Fibroblast of gingiva (primary cell): ENCODE measurements at places on chromosomes 16 and 17.

DNA sequence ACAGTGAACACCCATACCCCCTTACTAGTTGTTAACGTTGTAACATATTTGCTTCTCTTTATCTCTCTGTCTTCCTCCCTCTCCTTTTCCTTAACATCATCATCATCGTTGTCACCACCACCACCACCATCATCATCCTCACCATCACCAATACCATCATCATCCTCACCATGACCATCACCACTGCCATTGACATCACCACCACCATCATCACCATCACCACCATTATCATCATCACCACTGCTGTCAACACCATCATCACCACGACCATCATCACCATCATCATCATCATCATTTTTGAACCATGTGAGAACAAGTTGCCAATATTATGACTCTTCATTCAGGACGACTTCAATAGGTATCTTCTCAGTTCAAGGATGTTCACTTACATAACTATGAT lies 35.5 kb downstream of the SHISA6 start:
- DNase-seq, result no peak

DNA sequence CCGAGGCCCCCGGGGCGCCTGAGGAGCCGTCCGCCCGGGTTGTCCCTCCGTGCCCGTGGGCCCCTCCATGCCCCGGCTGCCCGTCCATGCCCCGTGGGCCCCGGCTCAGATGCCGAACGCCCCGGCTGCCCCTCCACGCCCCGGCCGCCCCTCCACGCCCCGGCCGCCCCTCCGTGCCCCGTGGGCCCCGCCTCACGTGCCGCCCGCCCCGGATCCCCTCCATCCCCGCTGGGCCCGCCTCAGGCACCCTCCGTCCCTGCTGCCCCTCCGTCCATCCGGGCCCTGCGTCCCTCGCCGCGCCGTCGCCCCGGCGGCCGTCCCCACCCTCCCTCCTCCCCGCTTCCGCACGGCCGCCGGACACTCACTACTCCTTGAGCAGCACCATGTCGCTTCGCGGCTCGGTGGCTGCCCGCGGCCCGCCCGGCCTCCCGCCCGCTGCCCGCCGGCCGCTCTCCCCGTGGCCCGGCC lies 382 bp downstream of the PITPNA start:
- peak; percentile 24 for DNase-seq

DNA sequence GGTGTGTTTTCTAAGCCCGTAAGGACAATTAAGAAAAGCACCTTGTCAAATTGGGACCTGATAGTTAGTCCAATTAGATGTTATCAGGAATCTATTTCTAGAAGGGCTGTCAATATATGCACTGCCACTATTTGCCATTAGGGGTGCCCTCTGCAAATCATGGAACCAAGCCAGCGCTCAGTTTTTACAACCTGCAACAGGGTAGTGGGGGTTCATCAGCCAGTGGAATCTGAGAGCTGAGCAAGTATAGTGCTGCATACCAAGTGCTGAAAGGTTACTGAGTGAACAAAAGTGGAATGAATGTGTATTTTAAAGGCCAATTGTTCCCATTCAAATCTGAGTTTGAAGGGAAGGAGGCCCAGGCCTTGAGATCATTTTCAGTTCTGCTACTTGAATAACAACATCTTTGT lies 10.4 kb downstream of the PRR11 start:
- DNase-seq, result peak; percentile 47

GRCh38 chr17:69557339-69557738 lies 142.8 kb downstream of the MAP2K6 start:
- no peak for DNase-seq

DNA sequence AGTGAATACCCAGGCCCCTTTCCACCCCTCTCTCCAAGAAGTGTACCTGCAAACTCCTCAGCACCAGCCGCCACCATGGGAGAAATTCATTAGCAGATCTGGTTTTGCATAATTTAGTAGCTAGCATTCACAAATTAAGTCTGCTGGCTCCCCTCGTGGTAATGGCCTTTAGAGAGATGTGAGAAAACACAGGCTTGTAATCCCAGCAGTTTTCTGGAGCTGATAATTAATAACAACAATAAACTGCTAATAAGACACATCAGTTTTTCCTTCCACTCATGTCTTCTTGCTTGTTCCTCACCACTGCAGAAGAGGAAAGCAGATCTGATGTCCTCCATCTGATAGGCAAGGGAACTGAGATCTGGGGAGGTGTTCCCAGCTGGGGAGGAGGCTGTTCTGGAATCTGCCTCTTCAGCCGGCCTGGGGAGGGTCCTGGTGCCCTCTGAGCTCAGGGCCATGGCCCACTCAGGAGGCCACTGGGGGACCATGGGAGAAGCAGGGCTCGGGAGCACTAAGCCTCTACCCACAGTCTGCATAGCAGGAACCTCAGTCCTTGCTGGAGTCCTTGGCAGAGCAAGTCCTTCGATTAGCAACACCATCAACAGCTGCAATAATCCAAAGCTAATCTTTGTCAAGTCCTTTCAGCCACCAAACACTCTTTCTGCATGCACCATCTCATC lies 74.2 kb upstream of the DNAJA2 start:
- no peak for DNase-seq

GRCh38 chr16:63481060-63481459 lies 1444.8 kb upstream of the CDH8 start:
- DNase-seq, result no peak

- no peak for DNase-seq
Measured at GRCh38 chr16:3166505-3166886, 21.5 kb upstream of the OR1F1 start.

DNA sequence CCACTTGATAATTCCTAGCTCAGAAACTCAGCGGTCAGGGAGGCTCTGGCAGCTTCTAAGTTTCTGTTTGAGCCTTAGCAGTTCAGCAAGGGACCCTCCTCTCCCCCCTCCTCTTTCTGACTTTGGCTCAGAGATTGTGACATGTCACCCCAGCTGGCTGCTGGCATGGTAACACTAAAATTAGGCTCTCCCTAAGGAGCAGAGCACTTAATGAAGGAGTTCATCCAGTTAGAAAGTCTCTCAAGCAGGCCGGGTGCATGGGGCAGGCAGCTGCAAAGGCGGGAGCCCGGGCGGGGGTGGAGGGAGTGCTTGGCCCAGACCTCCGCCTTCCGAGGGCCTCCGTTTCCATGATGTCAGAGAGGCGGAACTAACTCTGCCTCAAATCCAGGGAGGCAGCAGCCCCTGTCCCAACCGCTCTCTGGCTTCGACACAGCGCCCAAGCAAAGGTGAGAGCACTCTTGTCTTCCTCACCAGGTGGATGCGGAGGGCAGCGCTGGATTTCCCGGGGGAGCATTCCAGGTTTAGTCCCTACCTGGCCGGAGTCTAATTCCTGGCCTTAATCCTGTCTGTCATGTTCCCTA lies 128.0 kb upstream of the PLCG2 start:
- DNase-seq, result no peak

DNA sequence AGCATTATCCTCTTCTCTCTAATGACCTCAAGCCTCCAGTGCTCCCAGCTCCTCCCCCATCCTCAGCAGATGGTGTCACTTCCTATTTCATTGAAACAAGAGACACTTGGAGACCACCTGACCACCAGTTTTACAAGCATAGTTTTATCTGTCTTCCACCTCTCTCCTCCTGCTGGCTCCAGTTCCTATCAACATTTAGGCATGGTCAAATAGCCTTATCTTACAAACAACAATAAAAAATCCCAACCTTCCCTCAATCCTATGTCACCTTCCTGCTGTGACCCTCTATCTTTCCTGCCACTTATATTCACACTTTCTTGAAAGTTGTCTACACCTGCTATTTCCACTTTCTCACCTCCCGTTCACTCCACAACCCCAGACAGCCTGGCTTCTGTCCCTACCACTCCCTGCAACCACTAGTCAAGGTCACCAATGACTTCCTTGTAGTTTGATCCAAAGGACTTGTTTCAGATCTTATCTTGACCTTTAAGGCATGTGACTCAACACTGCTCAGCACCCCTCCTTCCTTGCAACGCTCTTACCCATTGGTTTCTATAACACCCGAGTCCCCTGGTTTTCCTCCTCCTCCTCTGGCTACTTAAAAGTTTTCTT lies 4.3 kb upstream of the NTN1 start:
- DNase-seq, result no peak

- DNase-seq, result no peak
Measured at GRCh38 chr16:89537549-89537925, 22.9 kb upstream of the RPL13 start.

- no peak for DNase-seq
Measured at GRCh38 chr16:49437344-49437743, 63.7 kb downstream of the C16orf78 start.

DNA sequence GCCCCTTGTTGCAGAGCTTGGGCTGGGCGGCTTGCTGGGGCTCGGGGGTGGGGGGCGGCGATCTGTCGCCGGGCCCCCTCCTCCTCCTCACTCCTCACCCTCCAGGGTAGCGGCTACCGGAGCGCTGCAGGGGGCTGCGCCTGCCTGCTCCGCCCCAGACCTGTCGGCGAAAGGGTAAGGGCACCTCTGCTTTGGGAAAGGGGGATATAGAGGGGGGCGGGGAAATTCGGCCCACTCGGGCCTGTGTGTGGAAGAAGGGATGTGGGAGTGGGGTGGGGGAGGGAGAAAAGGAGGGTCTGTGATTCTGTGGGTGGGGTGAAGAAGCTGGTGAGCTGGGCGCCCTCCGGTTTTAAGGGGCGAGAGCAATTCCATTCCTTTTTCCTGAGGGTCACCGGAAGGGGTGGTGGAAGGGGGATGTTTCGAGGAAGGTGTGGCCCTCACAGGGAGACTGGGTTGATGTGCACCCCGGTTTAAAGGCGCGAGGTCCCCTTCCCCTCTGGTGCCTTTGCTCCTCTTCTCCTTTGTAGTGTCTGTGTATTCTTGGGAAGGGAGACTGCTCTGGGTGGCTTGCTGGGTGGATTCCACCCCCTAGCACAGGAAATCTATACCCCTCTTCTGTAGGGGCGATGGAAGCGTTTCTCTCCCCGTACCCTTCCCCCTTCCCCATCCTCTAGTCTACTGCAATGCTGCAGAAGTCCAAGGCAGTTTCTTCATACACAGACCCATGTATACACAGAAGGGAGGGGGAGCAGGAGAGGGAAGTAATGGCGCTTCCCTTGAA lies 878 bp downstream of the TAOK1 start:
- peak; percentile 29 for DNase-seq

DNA sequence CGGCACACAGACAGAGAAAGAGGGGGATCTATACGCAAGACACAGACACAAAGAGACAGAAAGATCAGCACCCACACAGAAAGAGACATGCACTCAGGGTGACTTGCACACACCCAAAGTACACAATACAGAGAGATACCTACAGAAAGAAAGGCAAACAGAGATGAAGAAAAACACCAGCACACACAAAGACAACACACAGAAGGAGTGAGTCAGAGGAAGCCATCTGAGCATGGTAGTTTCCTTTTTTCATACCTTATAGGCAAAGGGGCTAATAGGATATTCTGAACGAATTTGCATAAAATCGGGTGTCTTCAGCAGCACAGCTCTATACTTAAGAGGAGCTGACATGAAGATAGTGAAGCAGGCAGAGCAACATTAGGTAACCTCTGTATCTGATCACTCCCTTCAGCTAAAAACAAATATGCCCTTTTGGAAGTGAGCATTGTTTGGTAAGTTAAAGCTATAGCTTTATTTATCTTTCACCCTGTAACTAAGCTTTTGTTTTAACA lies 198.6 kb downstream of the AATF start:
- DNase-seq, result no peak

GRCh38 chr17:11719856-11720255 lies 121.6 kb downstream of the DNAH9 start:
- no peak for DNase-seq

DNA sequence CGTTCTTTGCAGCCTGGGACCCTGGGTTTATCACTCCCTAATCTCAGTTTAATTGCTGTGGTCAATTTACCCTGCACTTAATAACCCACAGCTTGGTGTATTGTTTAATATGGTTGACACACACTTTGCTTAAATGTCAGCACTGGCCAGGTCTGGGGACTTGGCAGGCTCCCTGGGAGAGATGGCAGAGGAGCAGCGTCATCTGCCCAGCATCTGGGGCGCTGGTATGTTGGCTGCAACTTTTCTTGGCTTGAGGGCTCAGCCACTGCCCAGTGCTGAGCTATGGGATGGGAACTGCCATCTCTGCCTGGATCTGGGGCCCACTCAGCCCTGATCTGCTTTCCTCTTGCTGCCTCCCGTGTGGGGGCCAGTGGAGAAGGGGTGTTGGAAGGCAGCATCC lies 115.7 kb upstream of the IRX3 start:
- DNase-seq, result peak; percentile 90

DNA sequence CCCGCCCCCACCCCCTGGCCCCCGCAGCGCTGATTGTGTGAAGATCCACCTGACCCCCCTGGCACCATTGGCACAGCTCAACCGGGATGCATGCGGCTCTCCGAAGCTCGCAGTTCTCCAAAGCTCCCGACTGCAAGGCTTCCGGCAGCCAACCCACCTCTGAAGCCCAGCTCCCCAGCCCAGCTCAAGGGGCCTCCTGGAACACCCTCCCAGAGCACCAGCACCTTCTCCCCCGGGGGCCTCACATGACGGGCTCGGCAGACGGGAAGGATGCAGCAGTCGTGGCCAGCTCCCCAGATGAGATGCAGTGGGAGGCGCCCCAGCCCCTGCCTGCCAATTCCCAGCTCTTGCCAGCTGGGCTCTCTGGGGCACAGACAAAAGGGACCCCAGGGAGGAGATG lies 215.3 kb downstream of the ZNF423 start:
- no peak for DNase-seq

DNA sequence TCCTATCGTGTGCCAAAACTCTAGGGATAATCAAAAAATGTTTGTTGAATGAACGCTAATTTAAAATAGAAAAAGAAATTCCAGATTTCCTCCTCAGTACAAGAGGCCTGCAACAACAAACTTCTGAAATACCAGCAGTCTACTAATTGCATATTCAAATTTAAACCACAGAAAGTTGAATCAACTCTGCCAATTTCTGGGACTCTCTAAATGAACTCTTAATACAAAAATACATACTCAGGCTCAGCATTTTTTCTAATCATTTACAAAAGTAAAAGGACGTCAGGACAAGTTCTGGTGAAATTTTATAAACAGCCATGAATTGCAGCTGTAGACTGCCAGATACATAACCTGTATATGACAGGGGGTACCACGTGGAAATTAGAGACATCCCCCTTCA lies 49.0 kb downstream of the KANSL1 start:
- no peak for DNase-seq

DNA sequence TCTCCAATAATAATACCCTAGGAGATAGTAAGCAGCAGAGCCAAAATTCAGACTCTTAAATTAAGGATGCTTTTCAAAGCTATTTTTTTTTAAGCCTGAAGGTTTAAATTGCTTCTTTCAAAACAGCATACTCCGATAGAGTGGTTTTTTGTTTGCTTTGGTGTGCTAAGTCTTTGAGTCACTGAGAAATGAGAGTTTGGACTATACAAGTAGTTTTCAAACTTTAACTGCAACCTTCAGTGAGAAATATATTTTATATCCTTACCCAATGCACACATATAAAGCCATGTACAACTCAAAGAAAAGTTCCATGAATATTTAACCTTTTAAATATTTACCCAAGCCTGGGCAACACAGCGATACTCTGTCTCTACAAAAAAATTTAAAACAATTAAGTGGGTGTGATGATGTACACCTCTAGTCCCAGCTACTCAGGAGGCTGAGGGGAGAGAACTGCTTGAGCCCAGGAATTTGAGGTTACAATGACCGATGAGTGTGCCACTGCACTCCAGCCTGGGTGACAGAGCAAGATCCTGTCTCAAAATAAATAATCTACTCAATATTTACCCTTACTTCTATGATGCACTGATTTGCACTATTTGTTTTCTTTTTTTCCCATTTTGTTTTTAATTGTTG lies 19.2 kb downstream of the DCUN1D3 start:
- DNase-seq, result no peak

GRCh38 chr17:34645594-34645993 lies 66.2 kb downstream of the TMEM132E start:
- no peak for DNase-seq
